ENCODE measurements at places on chromosomes 4 and X. TPM values are rescaled to one million over a fixed set of nuclear protein-coding genes. Genes with fewer than 3 reads are reported as not detected.
A peak's percentile ranks its signal among the peaks of the same experiment; 100 is the strongest.

DNA sequence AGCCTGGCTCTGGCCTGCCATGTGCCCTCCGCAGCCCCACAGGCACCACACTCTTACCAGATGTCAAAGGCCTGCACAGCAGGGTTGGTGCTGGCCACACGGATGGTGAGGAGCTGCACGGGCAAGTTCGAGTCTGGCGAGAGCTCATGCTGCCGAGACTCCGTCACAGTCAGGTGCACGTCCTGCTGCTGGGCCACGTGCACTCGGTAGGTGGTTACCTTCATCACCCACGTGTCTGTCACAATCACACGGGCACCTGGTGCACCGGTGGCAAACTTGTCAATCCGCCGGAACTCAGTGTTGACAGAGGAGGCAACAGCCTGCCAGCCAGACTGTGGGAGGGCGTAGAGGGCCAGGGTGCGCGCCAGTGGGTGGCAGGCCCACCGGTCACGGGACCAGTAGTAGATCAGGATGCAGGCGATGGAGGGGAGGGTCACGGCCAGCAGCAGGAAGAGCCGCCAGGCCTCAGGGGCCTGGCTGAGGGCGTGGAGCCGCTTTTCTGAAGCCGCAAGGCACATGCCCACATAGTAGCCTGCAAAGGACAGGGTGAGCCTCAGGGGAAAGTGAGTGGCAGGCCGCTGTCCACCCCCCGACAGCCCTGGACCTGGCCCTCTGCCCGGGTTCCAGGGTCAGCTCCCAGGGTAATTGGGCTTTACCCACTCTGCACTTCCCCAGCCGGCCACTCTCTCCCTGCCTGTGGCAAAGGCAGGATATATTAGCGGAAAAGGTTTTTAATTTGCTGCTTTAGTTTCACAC lies 2.9 kb downstream of the TMEM129 start:
- peak overlapping the region; percentile 90 for H3K27ac ChIP-seq
- H3K4me3 ChIP-seq: no peak overlapping the region
- peaks cover 9% of the 10 kb centered on the region for H3K36me3 ChIP-seq
- peaks cover 48% of the 10 kb centered on the region for H3K4me1 ChIP-seq
- DNase-seq: no peak

DNA sequence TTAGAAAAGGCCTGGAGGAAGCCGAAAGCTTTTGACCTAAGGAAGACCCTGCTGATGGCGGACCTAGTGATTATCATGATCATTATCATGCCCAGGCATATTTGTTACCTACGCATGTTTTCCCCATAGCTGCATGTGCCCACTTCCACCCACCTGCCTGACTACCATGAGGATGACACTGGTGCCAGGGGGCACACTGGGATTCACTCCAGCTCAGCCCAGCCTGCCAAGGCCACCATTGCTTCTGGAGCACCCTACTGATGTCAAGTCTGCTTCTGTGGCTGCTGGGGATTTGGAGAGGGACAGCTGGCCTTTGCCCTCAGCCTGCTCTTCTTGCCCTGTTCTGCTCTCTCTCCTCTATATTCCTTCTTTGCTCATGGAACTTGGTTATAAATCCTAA lies 124.7 kb upstream of the NALF2 start:
- no peak for DNase-seq
- H3K27me3 ChIP-seq: peaks cover 3% of the 10 kb centered on the region
- no peaks in the 10 kb centered on the region for H3K36me3 ChIP-seq
- H3K4me1 ChIP-seq: no peaks in the 10 kb centered on the region
- H3K4me3 ChIP-seq: no peak overlapping the region

GRCh38 chrX:7119950-7120877 lies 27.3 kb upstream of the STS start:
- no peak overlapping the region for H3K27ac ChIP-seq
- H3K4me3 ChIP-seq: no peak overlapping the region
- no peak for DNase-seq
- no peaks in the 10 kb centered on the region for H3K27me3 ChIP-seq
- H3K4me1 ChIP-seq: no peaks in the 10 kb centered on the region
- H3K36me3 ChIP-seq: no peaks in the 10 kb centered on the region

GRCh38 chr4:145493166-145493565 lies 11.5 kb downstream of the SMAD1 start:
- no peaks in the 10 kb centered on the region for H3K27me3 ChIP-seq
- no peak overlapping the region for H3K4me3 ChIP-seq
- no peak for DNase-seq
- no peak overlapping the region for H3K27ac ChIP-seq
- no peaks in the 10 kb centered on the region for H3K4me1 ChIP-seq

GRCh38 chrX:135497736-135498135 lies 22.7 kb upstream of the INTS6L start:
- no peak for DNase-seq
- no peaks in the 10 kb centered on the region for H3K27me3 ChIP-seq
- H3K4me3 ChIP-seq: no peak overlapping the region
- no peak overlapping the region for H3K27ac ChIP-seq
- H3K36me3 ChIP-seq: no peaks in the 10 kb centered on the region
- H3K4me1 ChIP-seq: no peaks in the 10 kb centered on the region

DNA sequence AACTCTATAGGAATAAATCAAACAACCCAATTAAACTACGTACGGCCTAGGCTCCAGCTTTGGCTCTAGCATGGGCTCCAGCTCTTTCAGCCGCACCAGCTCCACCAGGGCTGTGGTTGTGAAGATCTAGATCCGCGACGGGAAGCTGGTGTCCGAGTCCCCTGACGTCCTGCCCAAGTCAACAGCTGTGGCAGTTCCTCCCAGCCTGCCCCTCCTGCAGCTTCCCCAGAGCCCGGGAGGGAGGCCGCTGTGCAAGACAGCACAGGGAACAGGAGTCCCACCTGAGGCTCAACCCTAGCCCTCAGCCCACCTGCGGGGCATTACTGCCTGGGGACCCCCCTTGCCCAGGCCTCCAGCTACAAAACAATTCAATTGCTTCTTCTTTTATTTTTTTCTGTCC lies 2680.3 kb downstream of the PCDH7 start:
- no peaks in the 10 kb centered on the region for H3K4me1 ChIP-seq
- H3K27me3 ChIP-seq: no peaks in the 10 kb centered on the region
- no peak overlapping the region for H3K27ac ChIP-seq
- H3K36me3 ChIP-seq: no peaks in the 10 kb centered on the region

- H3K4me1 ChIP-seq: no peaks in the 10 kb centered on the region
- no peaks in the 10 kb centered on the region for H3K36me3 ChIP-seq
- no peak for DNase-seq
- H3K4me3 ChIP-seq: no peak overlapping the region
- H3K27ac ChIP-seq: no peak overlapping the region
Observed at GRCh38 chrX:55783723-55784122, 66.2 kb downstream of the RRAGB start.

- H3K27ac ChIP-seq: no peak overlapping the region
- H3K4me1 ChIP-seq: no peaks in the 10 kb centered on the region
- DNase-seq: no peak
- H3K36me3 ChIP-seq: no peaks in the 10 kb centered on the region
- no peaks in the 10 kb centered on the region for H3K27me3 ChIP-seq
Observed at GRCh38 chr4:83561381-83561780, 25.5 kb downstream of the GPAT3 start.

- no peak overlapping the region for H3K4me3 ChIP-seq
- DNase-seq: no peak
- H3K4me1 ChIP-seq: no peaks in the 10 kb centered on the region
- H3K36me3 ChIP-seq: no peaks in the 10 kb centered on the region
Observed at GRCh38 chrX:77433001-77433400, 14.2 kb upstream of the FGF16 start.

DNA sequence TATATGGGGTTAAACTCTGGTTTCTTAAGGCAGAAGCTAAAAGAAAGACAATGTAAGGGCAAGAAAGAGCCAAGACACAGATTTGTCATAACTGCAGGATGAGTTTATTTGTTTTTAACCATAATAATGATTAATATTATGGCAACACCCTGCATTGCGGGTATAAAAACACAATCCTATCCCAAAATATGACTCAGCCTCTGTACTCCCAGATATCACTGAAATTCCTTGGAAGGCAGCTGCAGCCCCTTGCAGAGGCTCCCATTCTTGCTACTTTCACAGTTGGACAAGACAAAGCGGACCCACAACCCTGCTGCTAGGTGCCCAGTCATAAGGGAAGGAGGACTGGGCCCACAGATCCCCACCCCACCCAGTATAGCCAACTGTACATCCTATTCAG lies 20.4 kb upstream of the FGF16 start:
- H3K4me3 ChIP-seq: no peak overlapping the region
- no peaks in the 10 kb centered on the region for H3K4me1 ChIP-seq
- H3K27me3 ChIP-seq: no peaks in the 10 kb centered on the region
- no peaks in the 10 kb centered on the region for H3K36me3 ChIP-seq

DNA sequence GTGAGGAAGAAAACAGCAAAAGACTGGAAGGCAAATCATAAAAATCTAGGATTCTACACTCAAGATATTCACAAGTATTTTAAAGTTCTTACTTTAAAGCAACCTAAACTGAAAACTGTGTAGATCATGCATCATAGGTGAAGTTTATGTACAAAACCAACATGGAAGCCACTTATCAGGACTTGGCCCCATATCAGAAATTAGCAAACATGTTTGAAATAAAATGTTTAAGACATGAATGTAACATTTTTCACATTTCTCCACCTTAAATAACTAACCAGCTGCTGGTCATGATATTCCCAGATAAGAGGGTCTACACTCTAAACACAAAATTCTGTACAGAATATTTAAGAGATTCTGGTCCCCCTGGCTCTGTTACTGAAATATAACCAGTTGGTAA lies 38.5 kb downstream of the APBB2 start:
- H3K27me3 ChIP-seq: no peaks in the 10 kb centered on the region
- H3K27ac ChIP-seq: no peak overlapping the region
- H3K4me3 ChIP-seq: no peak overlapping the region
- DNase-seq: no peak
- peaks cover 47% of the 10 kb centered on the region for H3K4me1 ChIP-seq

DNA sequence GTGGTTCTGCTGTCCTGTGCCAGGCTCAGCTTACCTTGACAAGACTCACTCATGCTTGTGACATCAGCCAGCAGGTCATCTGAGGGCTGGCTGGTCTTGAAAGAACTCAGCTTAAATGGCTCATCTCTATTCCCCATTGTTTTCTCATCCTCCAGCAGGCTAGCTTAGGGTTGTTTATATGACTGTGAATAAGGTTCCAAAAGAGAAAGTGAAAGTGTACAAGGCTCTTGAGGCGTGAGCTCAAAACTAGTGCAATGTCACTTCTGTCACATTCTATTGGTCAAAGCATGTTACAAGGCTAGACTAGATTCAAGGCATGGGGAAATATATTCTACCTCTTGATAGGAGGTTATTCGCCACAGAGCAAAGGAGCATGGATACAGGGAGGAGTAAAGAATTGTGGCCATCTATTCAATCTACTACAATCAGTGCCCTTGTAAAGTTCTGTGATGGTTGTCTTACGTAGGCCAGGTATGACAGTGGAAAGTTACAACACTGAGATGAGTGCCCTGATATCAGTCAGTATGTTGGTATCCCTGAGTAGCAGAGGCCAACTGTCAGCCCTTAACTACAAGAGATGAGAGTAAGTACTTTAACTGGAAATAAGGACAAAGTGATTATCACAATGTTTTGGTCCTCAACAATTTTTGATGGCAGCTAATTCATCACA lies 19.8 kb upstream of the TMLHE start:
- no peak overlapping the region for H3K27ac ChIP-seq
- H3K4me1 ChIP-seq: no peaks in the 10 kb centered on the region
- no peak for DNase-seq
- H3K4me3 ChIP-seq: no peak overlapping the region
- H3K27me3 ChIP-seq: no peaks in the 10 kb centered on the region

DNA sequence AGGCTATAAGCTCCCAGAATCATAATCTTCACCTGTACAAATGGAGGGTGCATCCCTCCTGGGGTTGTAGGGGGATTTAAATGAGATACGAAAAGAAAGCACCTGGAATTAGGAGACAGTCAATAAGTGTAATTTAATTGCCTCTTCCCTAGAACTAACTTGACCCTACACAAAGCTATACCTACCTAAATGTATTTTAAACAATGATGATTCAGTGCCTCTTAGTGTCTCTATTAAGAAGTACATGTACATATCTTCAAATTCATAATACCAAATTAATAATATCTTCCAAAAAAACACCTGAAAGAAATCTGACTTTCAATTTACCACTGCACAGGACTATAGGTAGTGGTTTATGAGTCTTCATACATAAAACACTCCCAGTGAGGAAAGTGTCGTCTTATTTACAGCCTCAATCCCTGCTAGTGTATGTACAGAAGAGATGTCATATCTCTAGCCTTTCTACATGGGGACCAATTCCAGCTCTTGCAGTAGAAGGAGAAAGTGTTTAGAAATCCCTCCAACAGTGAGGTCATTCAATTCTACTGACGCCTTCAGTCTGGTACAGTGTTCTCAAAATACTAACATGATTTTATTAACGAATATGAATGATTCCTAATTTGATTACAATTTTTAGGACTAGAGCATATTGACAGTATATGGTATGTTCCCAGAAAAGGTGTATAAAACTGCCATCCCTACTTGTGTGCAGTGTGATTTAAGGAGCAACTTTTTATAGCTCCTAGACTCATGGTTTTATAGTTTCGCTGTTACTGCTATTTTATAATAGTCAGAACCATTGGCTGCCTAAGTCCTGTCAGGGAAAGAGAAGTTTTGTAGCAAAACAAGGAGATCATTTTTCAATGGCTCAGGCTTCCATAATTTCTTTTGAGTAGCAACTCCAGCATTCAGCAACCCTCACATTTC lies 282.7 kb downstream of the UNC5C start:
- H3K4me3 ChIP-seq: no peak overlapping the region
- H3K4me1 ChIP-seq: peaks cover 7% of the 10 kb centered on the region
- no peak overlapping the region for H3K27ac ChIP-seq

- no peaks in the 10 kb centered on the region for H3K36me3 ChIP-seq
- no peak for DNase-seq
- H3K27me3 ChIP-seq: no peaks in the 10 kb centered on the region
Observed at GRCh38 chr4:1265351-1265750, 16.4 kb upstream of the CTBP1 start.

DNA sequence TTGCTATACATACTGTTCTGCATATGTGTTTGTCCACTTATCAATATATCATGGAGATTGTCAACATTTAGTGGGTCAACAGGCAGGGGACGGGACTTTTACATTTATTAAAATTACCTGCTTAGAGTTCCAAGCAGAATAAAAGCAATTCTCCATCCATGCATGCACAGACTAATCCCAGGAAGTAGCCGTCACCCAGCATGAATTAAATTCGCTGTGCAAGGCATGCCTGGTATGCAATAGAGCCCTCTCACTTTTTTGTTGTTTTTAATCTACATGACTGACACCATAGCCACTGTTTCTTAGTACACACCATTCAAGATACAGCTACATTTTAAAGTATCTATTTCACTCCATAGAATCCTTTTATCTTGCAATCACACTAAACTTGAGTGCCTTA lies 108.9 kb downstream of the USP46 start:
- H3K4me1 ChIP-seq: no peaks in the 10 kb centered on the region
- H3K27ac ChIP-seq: no peak overlapping the region
- no peak overlapping the region for H3K4me3 ChIP-seq
- H3K27me3 ChIP-seq: no peaks in the 10 kb centered on the region

DNA sequence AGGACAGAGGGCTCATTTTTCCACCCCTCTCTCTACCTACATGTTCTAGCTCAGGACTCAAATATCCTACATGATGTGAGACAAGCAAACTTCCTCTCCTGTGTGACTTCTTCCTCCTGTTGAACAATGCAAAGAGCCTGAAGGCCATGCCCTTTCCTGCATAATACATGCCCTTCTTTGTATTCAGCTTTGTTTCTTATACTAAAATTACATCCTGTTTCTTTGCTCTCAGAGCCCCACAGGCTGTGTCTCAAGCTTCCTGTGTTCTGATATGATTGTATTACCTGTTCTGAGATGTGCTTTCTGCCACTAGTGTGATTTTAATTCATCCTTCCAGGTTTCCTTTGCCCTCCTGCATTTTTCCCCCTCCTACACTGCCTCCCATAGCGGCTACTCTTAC lies 166.4 kb upstream of the AFF2 start:
- no peaks in the 10 kb centered on the region for H3K4me1 ChIP-seq
- H3K27me3 ChIP-seq: no peaks in the 10 kb centered on the region
- no peak overlapping the region for H3K4me3 ChIP-seq

Gene CNKSR2
- total RNA-seq: 4.8 TPM

Gene ADH1C
- 2.6 TPM for total RNA-seq

Gene ELF2
- total RNA-seq: 83.6 TPM

Gene NSG1
- 2.3 TPM for total RNA-seq
